ENCODE measurements at places on chromosomes 7 and 10.

DNA sequence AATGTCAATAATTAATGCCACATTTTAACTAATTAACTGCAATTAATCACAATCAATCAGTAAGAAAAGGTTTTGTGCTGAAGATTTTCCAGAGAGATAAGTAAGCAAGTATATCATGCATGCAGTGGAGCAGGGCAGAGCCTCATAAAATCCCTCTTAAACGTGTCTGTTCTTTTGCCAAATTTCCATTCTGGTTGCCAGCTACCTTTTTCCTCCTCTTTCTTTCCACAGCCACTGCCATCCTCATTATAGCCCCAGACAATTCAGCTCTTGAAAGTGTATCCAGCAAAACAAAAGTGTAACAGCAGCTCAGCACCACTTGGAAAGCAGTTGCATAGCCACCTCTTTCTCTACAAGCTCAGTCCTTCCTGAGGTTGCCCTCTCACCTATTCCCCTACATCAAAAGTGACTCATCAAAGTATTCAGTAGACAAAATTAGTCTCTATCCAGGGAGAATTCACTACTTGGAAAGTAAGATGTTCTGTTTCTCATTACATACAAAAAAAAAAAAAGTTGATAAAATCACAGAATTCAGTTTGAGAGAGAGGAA, 26.9 kb upstream of the EPHB6 start:
- DNase-seq: no peak

DNA sequence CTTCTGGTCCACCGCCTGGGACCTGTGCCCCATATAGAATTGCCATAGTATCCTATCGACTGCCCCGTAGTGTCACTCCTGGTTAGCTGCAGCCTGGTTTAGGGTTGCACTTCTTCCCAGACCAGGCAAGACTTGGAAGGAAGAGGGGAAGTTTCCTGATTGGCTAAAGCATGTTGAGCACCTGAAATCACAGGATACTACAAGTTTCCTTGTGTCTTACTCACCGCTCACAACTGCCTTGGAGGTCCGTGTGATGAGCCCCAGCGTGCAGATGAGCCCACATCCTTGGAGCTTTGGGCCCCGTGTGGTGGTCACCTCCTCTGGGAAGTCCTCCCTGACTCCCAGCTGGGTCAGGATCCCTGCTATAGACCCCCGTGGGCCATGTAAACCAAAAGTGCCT, 73.9 kb upstream of the GTF2I start:
- no peak for DNase-seq

DNA sequence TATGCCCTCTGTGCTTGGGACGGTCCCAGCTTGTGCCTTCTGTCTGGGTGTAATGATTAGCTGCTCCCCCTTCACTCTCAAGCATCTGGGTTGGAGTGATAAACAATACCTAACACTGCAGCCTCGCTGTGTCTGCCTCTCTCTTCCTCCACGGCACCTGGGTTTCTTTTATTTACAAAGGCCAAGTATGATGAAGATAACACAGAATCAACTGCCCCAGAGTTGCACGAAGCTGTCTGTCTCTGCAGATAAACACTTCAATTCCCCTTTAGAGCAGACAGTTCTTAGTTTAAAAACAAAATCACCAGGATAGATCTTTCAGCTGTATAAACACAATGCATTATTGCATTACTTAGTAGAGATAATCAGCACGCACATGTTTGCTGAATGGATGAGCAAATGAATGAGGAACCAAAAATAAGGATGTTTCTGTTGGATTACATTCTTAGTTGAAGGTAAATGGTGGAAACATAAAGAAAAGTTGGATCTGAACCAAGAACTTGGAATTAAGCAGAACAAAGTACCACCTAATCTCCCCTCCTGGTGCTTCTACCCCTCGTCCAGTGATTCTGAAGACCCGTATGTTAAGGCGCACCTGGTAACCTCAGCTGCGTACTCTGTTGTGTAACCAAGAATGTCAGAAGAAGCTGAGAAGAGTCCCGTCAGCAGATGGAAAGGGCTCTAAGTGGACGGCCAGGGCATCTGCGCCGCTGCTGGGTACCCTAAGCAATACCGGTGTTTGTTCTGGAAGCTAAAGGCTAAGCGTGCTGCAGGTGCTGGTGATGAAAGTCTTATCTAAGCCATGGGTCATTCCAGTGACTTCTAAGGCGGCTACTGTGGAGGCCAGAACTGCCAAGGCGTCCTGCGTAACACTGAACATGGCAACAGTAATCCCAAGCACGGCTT, 26.6 kb downstream of the INSIG1 start:
- no peak for DNase-seq

GRCh38 chr10:21519941-21520436, 5.5 kb downstream of the SKIDA1 start:
- no peak for DNase-seq

DNA sequence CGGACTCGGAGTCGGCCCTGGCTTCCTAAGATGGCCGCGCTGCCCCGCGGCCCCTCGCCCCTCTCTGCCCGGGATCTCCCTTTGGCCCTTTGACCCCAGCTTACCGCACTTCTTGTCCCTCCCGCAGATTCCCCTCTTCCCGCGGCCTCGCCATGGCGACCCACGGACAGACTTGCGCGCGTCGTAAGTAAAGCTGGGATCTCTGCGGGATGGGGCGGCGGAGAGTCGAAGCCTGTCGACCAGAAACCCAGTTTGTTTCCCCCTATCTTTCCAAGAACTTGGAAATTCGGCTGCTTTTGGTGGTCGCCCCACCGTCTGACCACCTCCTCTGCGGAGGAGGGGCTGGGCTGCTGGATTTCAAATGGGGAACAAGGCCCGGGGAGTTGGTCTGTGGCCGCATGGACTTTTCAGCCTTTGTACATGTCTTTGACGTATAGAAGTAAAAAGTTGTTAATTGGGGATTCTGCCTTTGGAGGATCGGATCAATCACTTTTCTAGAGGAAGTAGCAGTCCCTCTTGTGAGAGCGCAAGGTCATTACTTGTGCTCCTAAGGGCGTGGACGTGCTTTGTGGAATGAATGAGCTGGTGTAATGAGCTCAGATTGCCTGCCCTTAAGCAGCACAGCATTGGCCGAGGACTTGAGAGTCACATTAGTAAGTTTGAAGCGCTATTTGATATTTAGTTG, 553 bp downstream of the VDAC2 start:
- DNase-seq: peak; percentile 25

DNA sequence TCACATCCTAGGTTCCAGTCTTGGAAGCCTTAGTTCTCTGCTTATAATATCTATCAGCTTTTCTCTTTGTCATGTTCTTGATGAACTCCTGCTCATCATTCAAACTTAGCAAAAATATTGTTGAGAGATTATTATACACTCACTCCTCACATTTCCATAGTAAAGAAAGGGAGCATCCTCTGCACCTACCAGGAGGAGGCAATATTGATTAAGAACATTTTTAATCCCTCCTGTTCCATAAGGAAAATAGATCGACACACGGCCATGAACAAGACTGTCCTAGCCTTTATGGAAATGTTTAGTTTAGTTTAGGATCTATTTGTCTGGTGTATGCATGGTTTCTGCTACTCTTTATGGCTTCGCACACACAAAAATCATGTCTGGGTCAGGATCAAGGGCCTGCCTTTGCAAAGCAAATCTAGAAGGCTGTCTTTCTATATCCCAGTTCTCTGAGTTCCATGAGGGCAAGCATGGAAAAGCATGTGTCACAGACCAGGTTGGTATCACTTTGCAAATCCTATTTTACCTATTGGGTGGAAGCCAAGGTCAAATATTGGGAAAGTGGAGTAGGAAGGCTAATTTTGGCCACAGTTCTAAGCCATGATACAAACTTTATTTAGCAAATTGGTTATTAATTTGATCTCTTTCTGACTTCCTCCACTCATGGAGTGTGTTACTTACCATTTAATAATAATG, 164.4 kb downstream of the MDFIC start:
- no peak for DNase-seq

Measured in GM12891 (cell line).